GM12878 (cell line): ENCODE measurements at places on chromosomes 7 and 10. TPM values are rescaled to one million over a fixed set of nuclear protein-coding genes. Genes with fewer than 3 reads are reported as not detected.

DNA sequence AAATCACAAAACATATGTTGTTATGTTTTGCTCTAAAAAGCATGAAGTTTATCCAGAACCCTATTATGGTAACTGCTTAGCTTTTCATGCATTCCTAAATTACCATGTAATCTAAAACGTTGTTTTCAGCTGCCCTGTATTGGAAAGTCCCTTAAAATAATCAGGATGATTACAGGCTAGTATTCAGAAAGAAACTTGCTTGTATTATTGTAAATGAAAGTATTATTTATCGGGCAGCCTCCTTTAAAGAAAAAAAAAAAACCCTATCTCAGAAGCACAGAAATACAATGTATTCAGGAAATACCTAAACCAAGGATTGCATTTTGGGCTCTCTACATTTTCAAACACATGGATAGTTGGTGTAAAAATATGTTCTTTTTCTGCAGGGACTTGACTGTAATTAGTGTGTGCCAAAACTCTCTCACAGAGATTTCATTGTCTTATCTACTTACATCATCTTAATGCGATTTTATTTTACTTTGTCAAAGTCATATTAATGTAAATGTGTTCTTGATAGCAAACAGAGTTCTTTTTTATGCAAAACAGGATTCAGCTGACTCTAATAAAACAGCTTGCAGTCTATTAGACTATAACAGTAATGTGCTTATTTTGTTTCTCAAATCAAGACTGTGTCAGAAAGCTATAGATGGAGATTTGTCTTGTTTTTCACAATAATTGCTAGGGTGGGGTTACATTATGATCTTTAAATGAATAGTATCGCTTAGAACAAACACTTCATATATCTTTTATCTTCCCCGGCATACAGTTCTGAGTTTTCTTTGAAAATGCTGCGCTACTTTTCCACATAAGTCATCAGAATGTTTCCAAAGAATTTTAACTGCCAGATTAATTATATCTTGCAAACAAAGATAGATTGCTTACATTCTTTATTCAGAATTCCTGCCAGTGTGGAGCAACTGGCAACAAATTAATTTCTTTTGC is 65.3 kb upstream of the ARID5B start:
- no peak for DNase-seq

DNA sequence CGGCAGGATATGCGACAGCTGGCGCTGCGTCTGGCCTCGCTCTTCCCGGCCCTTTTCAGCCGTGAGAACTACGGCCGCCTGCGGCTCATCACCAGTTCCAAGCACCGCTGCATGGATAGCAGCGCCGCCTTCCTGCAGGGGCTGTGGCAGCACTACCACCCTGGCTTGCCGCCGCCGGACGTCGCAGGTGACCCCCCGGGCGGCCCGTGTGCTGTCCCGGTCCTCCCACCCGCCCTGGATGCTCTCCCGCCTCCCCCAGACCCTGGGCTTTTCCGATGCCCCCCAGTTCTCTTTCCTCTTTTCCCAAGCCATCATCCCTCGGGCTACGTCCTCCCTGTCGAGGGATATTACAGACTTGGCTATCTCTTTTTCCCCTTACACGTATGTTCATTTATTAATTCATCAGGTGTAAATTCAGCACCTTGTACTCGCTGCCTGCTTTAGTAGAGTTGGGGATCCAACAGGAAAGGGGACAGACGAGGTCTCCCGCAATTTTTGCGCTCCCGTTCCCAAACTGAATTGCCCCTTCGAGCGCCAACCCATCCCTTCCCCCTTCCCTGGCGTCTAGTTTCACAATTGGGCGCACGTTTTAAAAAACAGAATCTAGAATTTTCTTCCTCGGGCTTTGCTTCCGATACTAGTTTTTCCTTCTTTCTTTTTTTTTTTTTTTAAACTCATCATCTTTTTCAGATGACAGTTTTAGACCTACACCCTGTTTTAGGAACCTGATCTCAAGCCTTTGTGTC is 846 bp downstream of the MINPP1 start:
- DNase-seq = no peak

- no peak for DNase-seq
These were observed 141.2 kb downstream of the LYZL1 start for GRCh38 chr10:29430101-29430500.

- no peak for DNase-seq
These were observed 396.2 kb upstream of the IGFBP3 start for GRCh38 chr7:46317256-46317655.

- no peak for DNase-seq
These were observed 2.1 kb downstream of the GIGYF1 start for GRCh38 chr7:100691676-100692577.

CALHM3 gene
- 0.09 and 0.13 TPM in 2 replicates for polyA plus RNA-seq

DNA sequence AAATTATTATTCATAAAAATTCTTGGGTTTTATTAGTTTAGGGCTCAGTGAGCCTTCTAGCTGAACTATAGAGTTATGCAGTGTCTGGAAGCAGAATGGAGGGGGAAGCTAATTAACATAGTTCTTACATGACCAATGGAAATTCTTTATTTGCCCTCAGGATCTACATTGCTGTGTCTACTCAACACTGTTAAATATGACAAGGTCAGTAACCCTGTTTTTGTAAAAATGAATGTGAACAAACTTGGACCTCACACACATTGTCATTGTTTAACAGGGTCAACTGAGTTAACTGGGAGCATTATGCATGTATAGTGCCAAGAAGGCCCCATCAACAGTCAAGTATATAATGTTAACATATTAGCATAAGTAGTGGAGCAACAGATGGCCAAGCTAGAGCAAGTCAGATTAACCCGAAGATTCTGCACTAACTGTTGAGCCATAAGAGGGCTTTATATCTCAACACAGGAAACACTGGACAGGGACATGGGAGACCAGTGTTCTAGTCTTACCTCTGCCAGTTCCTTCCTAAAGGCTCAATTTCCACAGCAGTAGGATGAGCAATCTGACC is 122.5 kb upstream of the SEM1 start:
- DNase-seq = no peak

GRCh38 chr7:36473454-36474282 is 84.0 kb downstream of the ANLN start:
- DNase-seq = no peak

GRCh38 chr7:154640266-154640865 is 362.6 kb downstream of the PAXIP1 start:
- no peak for DNase-seq

- DNase-seq = no peak
These were observed 233.0 kb downstream of the DNAJB9 start for GRCh38 chr7:108802650-108803049.

NACAD gene
- polyA plus RNA-seq = not detected in 2 replicates

GRCh38 chr7:47968847-47969774 is 10.3 kb downstream of the HUS1 start:
- DNase-seq = no peak

SEMA3E gene
- 0.97 and 1.1 TPM in 2 replicates for polyA plus RNA-seq

GRCh38 chr10:52918714-52919305 is 146.2 kb upstream of the MBL2 start:
- no peak for DNase-seq

NEURL1 gene
- polyA plus RNA-seq = 0.04 TPM in 1 of 2 replicates, not detected in the other

GPR141 gene
- 0.56 and 0.80 TPM in 2 replicates for polyA plus RNA-seq
